ENCODE measurements at places on chromosomes 1 and 21. TPM values are rescaled to one million over a fixed set of nuclear protein-coding genes. Genes with fewer than 3 reads are reported as not detected.

GRCh38 chr1:231139125-231139649 is 22.7 kb upstream of the TRIM67 start:
- no peaks in the 10 kb centered on the region for H3K36me3 ChIP-seq
- H3K27me3 ChIP-seq = no peaks in the 10 kb centered on the region
- peak; percentile 71 for DNase-seq
- H3K27ac ChIP-seq = peak overlapping the region; percentile 10
- no peak overlapping the region for H3K4me3 ChIP-seq

DNA sequence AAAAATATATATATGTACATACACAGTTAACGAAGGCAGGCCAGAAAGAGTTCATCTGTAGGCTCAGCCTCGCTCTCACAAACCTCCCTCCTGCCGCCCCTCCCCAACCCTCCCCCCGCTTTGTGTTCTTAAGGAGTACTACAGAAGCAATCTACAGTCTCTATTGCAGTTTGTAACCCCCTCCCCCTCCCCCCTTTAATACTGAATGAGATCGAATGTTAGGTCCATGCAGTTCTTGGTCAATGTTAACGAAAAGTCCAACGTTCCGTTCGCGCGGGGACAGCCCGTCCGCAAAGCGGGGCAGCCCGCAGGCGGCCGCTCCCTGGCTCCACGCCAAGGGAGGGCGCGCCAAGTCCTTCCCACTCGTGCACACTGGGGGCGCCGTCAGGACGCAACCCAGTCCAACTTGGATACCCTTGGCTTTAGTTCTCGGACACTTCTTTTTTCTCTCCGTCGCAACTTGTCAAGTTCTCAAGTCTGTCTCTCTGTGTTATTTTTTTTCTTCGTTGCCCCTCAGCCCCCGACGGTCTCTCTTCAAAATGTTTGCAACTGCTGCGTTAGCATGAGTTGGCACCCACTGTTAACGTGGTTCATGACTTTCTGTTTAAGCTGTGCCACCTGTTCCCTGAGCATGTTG is 2.2 kb downstream of the JUN start:
- H3K4me3 ChIP-seq = peak overlapping the region; percentile 76
- peaks cover 27% of the 10 kb centered on the region for H3K4me1 ChIP-seq
- no peaks in the 10 kb centered on the region for H3K27me3 ChIP-seq

DNA sequence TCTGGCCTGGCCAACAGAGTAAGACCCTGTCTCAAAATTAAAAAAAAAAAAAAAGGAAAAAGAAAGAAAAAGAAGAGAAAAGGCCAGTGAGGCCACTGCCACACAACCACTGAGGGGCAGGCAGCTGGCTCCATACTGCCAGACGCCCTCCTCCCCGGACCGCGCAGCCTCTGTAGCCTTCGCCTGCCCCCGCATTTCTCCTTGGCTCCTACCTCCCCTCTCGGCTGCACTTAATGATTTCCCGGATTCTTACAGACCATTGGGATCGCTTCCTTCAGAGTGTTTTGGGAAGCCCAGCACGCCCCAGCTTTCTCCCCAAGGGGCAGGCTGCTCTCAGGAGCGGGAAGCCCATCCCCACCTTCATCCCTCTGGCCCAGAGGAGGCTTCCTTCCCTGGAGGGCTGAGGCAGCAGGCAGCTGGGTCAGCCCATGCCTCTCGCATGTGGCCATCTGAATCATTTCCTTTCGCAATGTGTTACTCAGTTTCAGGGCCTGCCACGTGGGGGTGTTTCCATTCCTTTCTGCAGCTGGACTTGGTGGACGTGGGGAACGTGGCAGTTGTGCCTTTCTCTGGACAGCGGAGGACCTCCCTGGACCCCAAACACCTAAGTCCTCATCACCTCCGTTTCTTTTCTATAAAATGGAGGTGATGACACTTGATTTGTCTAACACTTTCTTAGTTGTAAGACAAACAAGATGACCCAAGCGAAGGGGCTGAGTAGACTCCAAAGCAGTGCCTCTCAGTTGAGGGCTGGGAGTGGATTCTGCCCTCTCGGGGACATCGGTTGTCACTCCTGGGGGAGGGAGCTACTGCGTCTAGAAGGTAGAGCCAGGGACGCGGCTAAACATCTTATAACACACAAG is 2.3 kb downstream of the SLC2A5 start:
- H3K4me3 ChIP-seq = no peak overlapping the region
- no peak overlapping the region for H3K27ac ChIP-seq
- no peaks in the 10 kb centered on the region for H3K27me3 ChIP-seq
- peak; percentile 64 for DNase-seq

- H3K27me3 ChIP-seq = no peaks in the 10 kb centered on the region
- no peak overlapping the region for H3K27ac ChIP-seq
- no peak overlapping the region for H3K4me3 ChIP-seq
- no peak for DNase-seq
- H3K4me1 ChIP-seq = no peaks in the 10 kb centered on the region
Observed at GRCh38 chr1:50995651-50996050, 25.6 kb downstream of the CDKN2C start.

GRCh38 chr1:231334079-231334666 is 3.5 kb downstream of the EXOC8 start:
- H3K36me3 ChIP-seq = no peaks in the 10 kb centered on the region
- no peaks in the 10 kb centered on the region for H3K27me3 ChIP-seq
- peaks cover 9% of the 10 kb centered on the region for H3K4me1 ChIP-seq
- no peak overlapping the region for H3K27ac ChIP-seq
- DNase-seq = no peak
- H3K4me3 ChIP-seq = peak overlapping the region; percentile 95

DNA sequence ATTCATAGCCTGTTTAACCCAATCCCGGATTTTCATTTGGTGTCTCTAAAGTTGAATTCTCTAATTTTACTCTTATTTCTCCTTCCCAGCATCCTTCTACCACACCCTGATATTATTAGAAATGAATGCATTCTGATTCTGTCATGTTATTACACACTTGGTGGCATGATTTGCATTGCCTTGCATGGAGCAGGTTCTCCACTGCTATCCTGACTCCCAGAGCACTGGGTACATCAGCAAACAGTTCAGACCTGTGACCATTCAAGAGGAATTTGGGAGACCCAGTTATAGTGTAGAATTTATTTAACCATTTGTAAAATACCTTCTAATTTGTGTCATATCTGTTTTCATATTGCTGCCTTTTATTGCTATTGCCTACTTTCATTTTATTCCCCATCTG is 2.6 kb downstream of the LRRC8B start:
- H3K4me3 ChIP-seq = no peak overlapping the region
- H3K27ac ChIP-seq = no peak overlapping the region
- no peaks in the 10 kb centered on the region for H3K27me3 ChIP-seq
- no peak for DNase-seq

- H3K36me3 ChIP-seq = no peaks in the 10 kb centered on the region
- peaks cover 12% of the 10 kb centered on the region for H3K4me1 ChIP-seq
- no peak overlapping the region for H3K4me3 ChIP-seq
- no peaks in the 10 kb centered on the region for H3K27me3 ChIP-seq
- DNase-seq = peak; percentile 34
Observed at GRCh38 chr1:51927029-51927428, 48.5 kb upstream of the NRDC start.

GRCh38 chr1:219463636-219464035 is 149.3 kb downstream of the ZC3H11B start:
- no peak for DNase-seq
- no peaks in the 10 kb centered on the region for H3K36me3 ChIP-seq
- no peak overlapping the region for H3K27ac ChIP-seq

DNA sequence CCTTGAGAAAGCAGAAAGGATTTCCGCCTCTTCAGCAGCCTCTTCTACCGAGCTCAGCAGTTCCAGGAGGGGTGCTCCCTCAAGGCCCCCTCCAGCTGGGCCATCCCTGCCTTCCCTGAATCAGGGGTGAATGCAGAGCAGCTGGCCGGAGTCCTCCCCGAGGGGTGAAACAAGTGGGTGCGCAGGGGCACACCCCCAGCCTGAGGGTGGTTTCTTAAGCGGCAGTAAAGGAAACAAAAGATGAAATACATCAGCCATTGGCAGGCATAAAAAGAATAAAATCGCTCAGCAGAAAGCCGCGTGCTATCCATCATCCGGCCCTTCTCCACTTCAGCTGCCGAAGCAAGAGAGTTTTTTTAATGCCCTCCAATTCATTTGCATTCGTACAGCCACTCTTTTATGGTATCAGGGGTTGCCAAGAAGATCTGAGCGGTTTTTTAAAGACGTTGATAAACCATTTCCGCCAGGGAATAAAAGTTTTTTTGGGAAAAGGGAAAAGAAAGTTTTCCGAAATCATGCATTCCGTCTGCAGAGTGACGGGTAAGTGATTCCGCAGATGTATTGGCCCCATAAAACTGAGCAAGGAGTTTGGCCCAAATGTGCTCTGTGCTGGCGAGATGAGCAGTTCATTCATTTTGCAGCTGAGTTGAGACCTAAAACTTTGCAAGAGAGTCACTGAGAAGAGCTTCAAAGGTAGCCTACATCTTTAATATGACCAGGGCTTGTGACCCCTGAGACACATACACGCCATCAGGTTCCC is 73.7 kb upstream of the ZC3H12A start:
- H3K4me3 ChIP-seq = no peak overlapping the region
- no peak for DNase-seq
- H3K27me3 ChIP-seq = peaks cover 84% of the 10 kb centered on the region
- H3K4me1 ChIP-seq = no peaks in the 10 kb centered on the region

GRCh38 chr1:47849591-47850261 is 147.5 kb downstream of the TRABD2B start:
- H3K36me3 ChIP-seq = no peaks in the 10 kb centered on the region
- no peak for DNase-seq
- H3K27ac ChIP-seq = no peak overlapping the region
- H3K27me3 ChIP-seq = no peaks in the 10 kb centered on the region

GRCh38 chr1:200260597-200261335 is 149.1 kb downstream of the ZNF281 start:
- H3K27ac ChIP-seq = no peak overlapping the region
- DNase-seq = no peak
- H3K36me3 ChIP-seq = no peaks in the 10 kb centered on the region
- no peaks in the 10 kb centered on the region for H3K27me3 ChIP-seq
- H3K4me3 ChIP-seq = no peak overlapping the region

- H3K36me3 ChIP-seq = no peaks in the 10 kb centered on the region
- H3K27ac ChIP-seq = no peak overlapping the region
- no peaks in the 10 kb centered on the region for H3K27me3 ChIP-seq
- no peaks in the 10 kb centered on the region for H3K4me1 ChIP-seq
- H3K4me3 ChIP-seq = no peak overlapping the region
- no peak for DNase-seq
Observed at GRCh38 chr1:163744301-163744887, 422.6 kb downstream of the NUF2 start.

DNA sequence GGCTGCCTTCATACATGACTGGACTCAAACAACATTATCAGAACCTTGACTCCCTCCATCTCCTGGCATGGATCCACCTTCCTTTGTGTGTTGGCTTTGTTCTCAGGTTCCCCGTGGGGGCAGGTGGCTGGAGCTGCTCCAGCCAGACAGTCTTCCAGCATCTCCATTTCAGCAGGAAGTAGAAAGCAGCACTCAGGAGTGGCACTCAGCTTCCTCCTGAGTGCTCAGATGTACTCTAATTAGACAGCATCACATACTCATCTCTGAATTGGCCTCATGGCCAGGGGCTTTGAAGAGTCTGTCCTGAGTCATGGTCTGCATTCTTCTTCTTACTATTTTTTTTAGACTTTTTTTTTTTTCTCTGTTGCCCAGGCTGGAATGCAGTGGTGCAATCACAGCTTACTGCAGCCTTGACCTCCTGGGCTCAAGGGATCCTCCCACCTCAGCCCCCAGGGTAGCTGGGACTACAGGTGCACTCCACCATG is 27.9 kb downstream of the OVAAL start:
- no peak overlapping the region for H3K27ac ChIP-seq
- DNase-seq = peak; percentile 26
- no peak overlapping the region for H3K4me3 ChIP-seq
- H3K4me1 ChIP-seq = no peaks in the 10 kb centered on the region

DNA sequence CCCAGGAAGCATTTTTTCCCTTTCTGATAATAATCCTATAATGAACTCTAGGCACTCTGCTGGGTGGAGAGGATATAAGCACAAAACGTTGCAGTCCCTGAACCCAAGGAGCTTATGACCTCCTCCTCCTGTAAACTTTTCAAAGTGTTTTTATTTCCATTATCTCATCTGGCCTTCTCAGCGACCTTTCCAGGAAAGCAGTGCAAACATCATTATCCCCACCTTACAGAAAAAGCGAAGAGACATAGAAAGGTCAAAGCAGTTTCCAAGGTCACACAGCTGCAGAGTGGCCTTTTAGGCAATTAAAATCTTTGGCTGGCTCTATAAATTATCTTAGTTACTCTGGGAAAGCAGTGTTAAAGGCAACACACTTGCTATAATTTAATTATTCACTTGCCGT is 63.8 kb downstream of the OLFML3 start:
- no peak overlapping the region for H3K27ac ChIP-seq
- no peak for DNase-seq
- peaks cover 21% of the 10 kb centered on the region for H3K4me1 ChIP-seq
- H3K27me3 ChIP-seq = no peaks in the 10 kb centered on the region

- H3K27ac ChIP-seq = peak overlapping the region; percentile 83
- DNase-seq = peak; percentile 73
- peaks cover 49% of the 10 kb centered on the region for H3K4me1 ChIP-seq
- peak overlapping the region; percentile 95 for H3K4me3 ChIP-seq
- H3K27me3 ChIP-seq = no peaks in the 10 kb centered on the region
- H3K36me3 ChIP-seq = no peaks in the 10 kb centered on the region
Observed at GRCh38 chr1:72283307-72284083, 1.2 kb upstream of the NEGR1 start.

- peaks cover 18% of the 10 kb centered on the region for H3K4me1 ChIP-seq
- H3K27ac ChIP-seq = peak overlapping the region; percentile 18
- H3K4me3 ChIP-seq = peak overlapping the region; percentile 94
- H3K27me3 ChIP-seq = no peaks in the 10 kb centered on the region
- peaks cover 7% of the 10 kb centered on the region for H3K36me3 ChIP-seq
- peak; percentile 64 for DNase-seq
Observed at GRCh38 chr1:147600119-147601111, 59.1 kb downstream of the BCL9 start.

- H3K36me3 ChIP-seq = no peaks in the 10 kb centered on the region
- no peak overlapping the region for H3K27ac ChIP-seq
- H3K4me3 ChIP-seq = no peak overlapping the region
- no peaks in the 10 kb centered on the region for H3K27me3 ChIP-seq
- no peaks in the 10 kb centered on the region for H3K4me1 ChIP-seq
Observed at GRCh38 chr1:27057389-27057788, 44.7 kb upstream of the TENT5B start.

GRCh38 chr1:224897529-224898327 is 31.7 kb upstream of the DNAH14 start:
- H3K27ac ChIP-seq = no peak overlapping the region
- no peak overlapping the region for H3K4me3 ChIP-seq
- peak; percentile 7 for DNase-seq

GRCh38 chr1:187626056-187626455 is 797.3 kb downstream of the PLA2G4A start:
- no peak overlapping the region for H3K4me3 ChIP-seq
- no peak overlapping the region for H3K27ac ChIP-seq
- no peak for DNase-seq
- H3K4me1 ChIP-seq = no peaks in the 10 kb centered on the region

GRCh38 chr1:2945821-2946231 is 75.4 kb upstream of the ACTRT2 start:
- H3K36me3 ChIP-seq = no peaks in the 10 kb centered on the region
- H3K4me1 ChIP-seq = no peaks in the 10 kb centered on the region
- peaks cover 94% of the 10 kb centered on the region for H3K27me3 ChIP-seq
- no peak for DNase-seq

- H3K4me3 ChIP-seq = no peak overlapping the region
- DNase-seq = no peak
- H3K36me3 ChIP-seq = no peaks in the 10 kb centered on the region
- no peaks in the 10 kb centered on the region for H3K4me1 ChIP-seq
Observed at GRCh38 chr1:119266858-119267257, 101.7 kb upstream of the HAO2 start.

The FNDC5 gene
- 0.35 TPM for total RNA-seq

The DNASE2B gene
- total RNA-seq = not detected

The AMY1C gene
- total RNA-seq = not detected

The PCP4L1 gene
- total RNA-seq = not detected

The NMNAT2 gene
- 6.6 TPM for total RNA-seq

The OR10T2 gene
- total RNA-seq = not detected
